ENCODE measurements at places on chromosomes 5 and 9.

GRCh38 chr5:37836235-37836591 lies 3.6 kb downstream of the GDNF start:
- no peak for DNase-seq

DNA sequence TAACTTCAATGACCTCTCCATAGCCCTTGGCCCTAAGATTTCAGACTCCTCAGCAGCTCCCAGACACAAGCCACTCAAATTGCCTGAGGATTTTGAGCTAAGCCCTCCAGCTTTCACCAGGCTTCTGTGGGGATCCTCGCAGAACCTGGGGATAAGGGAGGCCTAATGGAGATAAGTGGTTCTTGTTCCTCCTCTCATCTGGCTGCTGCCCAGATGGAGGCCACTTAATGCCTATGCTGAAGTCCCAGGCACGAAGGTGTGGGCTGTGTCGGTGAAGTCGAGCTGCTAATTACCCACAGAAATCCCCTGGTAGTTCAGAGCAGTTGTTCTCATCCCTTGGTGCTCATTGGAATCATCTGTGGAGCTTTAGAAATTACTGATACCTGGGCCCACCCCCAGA lies 10.3 kb upstream of the FAT2 start:
- no peak for DNase-seq

GRCh38 chr5:178381921-178382695 lies 149.5 kb upstream of the PHYKPL start:
- DNase-seq, result no peak

- no peak for DNase-seq
These were observed 33.2 kb downstream of the YTHDC2 start for GRCh38 chr5:113546703-113547183.

DNA sequence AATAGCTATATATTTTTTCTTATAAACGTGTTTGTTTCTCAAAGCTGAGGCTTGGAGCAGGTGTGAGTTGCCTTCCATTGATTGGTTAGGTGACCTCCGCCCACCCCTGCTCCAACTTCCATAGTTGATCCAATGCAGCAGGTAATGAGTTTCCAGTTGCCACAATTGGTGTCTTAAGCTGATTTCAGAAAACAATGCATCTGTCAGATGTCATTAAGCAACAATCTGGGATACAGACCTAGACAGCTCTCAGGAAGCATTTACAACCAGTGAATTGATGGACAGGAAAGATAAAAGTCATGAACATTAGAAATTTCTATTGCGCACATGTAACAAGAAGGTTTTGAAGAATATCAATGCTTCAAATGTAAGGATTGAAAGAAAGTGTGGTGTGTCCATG lies 510.5 kb downstream of the SEMA5A start:
- no peak for DNase-seq

DNA sequence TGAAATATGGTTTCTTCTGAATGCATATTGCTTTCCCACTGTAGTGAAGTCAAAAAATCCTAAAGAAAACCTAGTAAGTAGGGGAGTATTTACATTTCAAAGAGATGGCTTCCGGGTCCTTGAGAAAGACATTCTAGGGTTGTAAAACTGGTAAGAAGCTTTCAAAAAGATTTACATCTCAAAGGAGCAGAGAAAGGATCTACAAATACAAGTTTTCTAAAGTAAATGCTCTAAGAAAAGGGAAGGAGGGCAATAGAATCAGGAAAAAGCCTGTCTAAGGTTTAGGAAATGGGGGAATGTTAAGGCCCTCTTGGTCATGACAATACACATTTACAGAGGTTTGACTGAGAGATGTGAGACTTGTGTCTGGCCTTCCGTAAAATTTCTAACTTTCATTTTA lies 16.7 kb upstream of the TRPC7 start:
- no peak for DNase-seq

DNA sequence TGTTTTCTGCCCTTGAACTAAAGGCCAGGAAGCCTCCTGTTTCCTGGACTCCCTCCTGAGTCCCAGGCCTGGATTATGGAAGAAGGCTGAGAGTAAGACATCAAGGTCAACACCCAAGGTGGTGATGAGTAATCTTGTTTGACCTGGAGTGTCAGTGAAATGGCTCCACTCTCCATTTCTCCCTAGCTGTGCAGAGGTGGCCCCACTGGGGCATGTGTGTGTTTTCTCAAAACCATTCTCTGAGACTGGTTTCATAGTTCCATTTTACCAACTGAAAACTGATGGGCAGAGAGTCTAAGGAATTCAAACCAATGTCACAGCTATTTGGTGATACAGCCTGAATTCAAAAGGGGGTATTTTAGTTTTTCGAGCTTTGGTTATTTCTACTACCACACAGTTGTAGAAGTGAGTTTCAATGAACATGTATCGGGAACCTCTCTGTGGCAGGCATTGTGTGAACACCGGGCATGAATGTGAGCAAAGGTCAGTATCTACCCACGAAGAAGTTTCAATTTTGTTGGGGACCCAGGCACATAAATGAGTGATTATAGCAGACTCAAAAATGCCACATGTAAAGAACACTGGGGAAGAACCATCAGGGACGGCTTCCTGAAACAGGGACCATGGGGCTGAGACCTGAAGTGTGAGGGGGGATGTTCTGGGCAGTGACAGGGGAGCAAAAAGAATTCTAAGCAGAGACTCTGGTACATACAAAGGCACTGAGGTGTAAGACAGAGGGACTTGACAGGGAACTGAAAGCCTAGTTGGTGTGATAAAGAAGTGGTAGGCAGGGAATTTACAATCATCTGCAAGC lies 269.6 kb upstream of the KLF4 start:
- DNase-seq, result no peak

DNA sequence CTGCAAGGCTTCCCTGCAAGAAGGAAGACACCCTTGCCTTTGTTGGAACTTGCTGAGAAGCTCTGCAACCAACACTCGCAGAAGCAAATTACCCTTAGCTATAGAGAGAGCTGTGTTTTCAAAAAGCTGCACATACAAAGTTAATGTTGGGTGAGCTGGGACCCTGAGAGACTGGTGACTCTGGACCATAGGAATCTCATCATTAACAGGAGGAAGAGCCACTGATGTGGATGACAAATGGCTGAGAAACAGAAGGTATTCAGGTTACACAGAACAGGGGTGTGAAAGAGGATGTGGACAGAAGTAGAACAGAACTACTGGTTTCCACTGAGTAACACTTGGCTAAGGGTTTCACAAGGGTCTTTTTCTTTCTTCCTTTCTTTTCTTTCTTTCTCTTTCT lies 493.5 kb downstream of the IRX1 start:
- DNase-seq, result no peak

- DNase-seq, result no peak
These were observed 77.2 kb upstream of the RAPGEF1 start for GRCh38 chr9:131817073-131817472.

- no peak for DNase-seq
These were observed 14.1 kb downstream of the SEMA4D start for GRCh38 chr9:89483592-89484474.
